Stimulated activated CD8-positive, alpha-beta memory T cell treated with anti-CD3 and anti-CD28 coated beads, Interleukin-2, amount 100 ng/mL, for 48 hours (primary cell): ENCODE measurements at places on chromosomes 3 and 15.

DNA sequence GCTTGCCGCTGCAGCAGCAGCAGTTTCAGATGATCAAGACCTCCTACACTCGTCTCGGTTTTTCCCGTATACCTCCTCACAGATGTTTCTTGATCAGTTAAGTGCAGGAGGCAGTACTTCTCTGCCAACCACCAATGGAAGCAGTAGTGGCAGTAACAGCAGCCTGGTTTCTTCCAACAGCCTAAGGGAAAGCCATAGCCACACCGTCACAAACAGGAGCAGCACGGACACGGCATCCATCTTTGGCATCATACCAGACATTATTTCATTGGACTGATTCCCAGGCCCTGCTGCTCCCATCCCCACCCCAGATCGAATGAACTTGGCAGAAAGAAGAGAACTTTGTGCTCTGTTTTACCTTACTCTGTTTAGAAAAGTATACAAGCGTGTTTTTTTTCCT is 17.6 kb downstream of the CALML4 start:
- DNase-seq = no peak

DNA sequence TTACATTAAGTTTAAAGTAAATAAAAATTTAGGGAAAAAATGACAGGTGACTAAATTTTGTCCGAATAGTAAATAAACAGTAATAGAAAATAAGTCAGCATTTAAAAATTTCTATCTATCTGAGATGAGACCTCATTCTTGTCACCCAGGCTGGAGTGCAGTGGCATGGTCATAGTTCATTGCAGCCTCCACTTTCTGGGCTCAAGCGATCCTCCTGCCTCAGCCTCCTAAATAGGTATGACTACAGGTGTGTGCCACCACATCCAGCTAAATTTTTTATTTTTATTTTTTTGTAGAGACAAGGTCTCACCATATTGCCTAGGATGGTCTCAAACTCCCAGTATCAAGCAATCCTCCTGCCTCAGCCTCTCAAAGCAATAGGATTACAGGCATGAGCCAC is 7.8 kb downstream of the KPNA4 start:
- no peak for DNase-seq

GRCh38 chr15:51004103-51004551 is 90.6 kb downstream of the TNFAIP8L3 start:
- no peak for DNase-seq

- DNase-seq = no peak
Measured at GRCh38 chr3:184911570-184911969, 99.6 kb downstream of the VPS8 start.

- DNase-seq = no peak
Measured at GRCh38 chr3:39191773-39192172, 622 bp downstream of the XIRP1 start.

- DNase-seq = no peak
Measured at GRCh38 chr3:64870876-64871646, 183.3 kb upstream of the ADAMTS9 start.

- DNase-seq = no peak
Measured at GRCh38 chr15:35720019-35720418, 174.1 kb upstream of the DPH6 start.
